ENCODE measurements at places on chromosomes 2 and 18. TPM values are rescaled to one million over a fixed set of nuclear protein-coding genes. Genes with fewer than 3 reads are reported as not detected.

Gene SPP2
- not detected for total RNA-seq

Gene APCDD1
- 3.9 TPM for total RNA-seq

Gene MAL
- total RNA-seq = not detected

Gene GBX2
- 0.66 TPM for total RNA-seq

Gene UGT1A4
- not detected for total RNA-seq

Gene DNER
- total RNA-seq = 13.7 TPM

Gene PFN4
- 0.29 TPM for total RNA-seq

Gene DSC3
- under 0.01 TPM for total RNA-seq

Gene CD302
- 4.2 TPM for total RNA-seq

Gene FAM124B
- total RNA-seq = 0.22 TPM

Gene TMEM247
- 0.43 TPM for total RNA-seq

Gene METTL21A
- total RNA-seq = 9.9 TPM

Gene CDH19
- total RNA-seq = not detected

Gene CYRIA
- 0.43 TPM for total RNA-seq

Gene PAX8
- 2.9 TPM for total RNA-seq

Gene GPR45
- total RNA-seq = 0.22 TPM

Gene RALB
- 67.4 TPM for total RNA-seq

Gene CSRNP3
- under 0.01 TPM for total RNA-seq

Gene CXCR1
- total RNA-seq = not detected

Gene ITGB6
- not detected for total RNA-seq

Gene GREB1
- 0.29 TPM for total RNA-seq

Gene ANKRD30BL
- total RNA-seq = 0.14 TPM

Gene CAPN14
- not detected for total RNA-seq

Gene LRRC30
- total RNA-seq = not detected

Gene AFF3
- 1.5 TPM for total RNA-seq

Gene WDR43
- 73.3 TPM for total RNA-seq

Gene WNT6
- not detected for total RNA-seq

Gene TMEM169
- total RNA-seq = 0.14 TPM

Gene HNMT
- 20.3 TPM for total RNA-seq

Gene OTOS
- total RNA-seq = not detected
